Stimulated activated naive CD4-positive, alpha-beta T cell treated with Interleukin-2 at 50 U/mL for 16 hours (primary cell): ENCODE measurements at places on chromosomes 4 and X.

GRCh38 chr4:173573286-173573685 is 43.3 kb upstream of the HAND2 start:
- DNase-seq, result no peak

- no peak for DNase-seq
These were observed 187.8 kb downstream of the MID1IP1 start for GRCh38 chrX:38989076-38989475.

GRCh38 chrX:41084044-41084892 is 977 bp upstream of the USP9X start:
- peak; percentile 96 for DNase-seq

GRCh38 chrX:41779030-41779564 is 55.1 kb downstream of the GPR82 start:
- no peak for DNase-seq

DNA sequence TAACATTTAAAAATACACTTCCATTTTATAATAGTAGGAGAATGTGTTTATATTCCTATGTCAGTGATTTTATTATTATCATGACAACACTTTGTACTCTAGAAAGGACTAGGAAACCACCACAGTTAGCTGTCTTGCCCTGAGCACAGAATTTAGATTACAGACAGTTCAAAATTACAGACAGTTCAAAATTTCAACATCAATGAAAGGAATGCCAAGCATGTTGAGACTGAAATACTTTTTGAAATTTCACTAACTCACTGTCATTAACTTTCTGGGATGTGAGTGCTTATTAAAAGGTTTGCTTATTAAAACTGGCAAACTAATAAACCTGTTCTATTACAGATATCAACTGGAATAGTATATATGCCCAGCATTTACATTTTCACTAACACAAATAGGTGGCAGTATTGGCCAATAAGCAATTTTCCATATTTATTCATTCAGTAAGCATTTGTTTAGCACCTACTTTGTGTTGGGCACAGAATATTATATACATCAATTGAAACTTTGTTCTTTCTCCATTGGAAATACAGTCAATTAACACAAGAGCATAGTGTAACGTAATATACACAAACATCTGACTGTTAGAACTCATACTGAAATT is 179.4 kb downstream of the FBXW7 start:
- DNase-seq, result no peak

DNA sequence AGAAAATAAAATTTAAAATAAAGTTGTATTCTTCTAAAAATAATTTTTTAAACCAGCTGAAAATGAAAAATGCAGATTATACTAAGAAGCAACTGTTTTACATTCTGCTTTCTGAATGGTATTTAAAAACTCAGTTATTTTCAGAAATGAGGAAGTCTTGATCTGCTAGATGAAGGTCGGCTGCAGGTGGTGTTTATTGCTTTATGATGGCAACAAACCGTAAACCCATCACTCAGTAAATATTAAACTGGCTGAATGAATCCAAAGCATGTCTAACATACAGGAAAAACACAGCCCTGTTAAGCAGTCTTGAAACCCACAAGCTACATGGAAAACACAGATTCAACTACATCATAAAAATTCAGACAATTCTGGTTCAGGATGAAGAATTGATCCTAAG is 29.3 kb downstream of the DYNLT3 start:
- no peak for DNase-seq

DNA sequence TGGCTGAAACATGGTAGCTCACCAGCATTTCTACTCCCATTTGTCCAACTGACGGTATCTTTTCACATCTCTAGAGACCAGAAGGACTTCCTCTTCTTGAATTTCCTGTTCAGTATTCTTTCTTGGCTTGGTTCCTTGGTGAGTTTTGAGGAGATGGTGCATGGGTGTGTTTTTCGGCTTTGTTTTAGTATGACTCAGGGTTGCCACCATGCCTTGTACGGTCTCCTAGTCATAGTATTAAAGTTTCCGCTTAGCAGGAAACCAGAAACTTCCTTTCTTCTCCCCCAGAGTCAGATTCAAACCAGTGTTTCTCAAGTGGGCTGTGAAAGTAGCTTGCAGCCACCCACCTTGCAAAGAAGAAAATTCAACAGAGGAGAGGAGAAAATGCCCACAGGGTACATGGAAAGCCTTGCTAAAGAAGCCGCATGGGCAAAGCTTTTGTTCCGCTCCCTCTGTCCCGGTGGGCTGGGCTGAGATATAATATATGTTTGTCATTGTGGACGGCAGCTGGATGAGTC is 5.7 kb downstream of the CD99 start:
- no peak for DNase-seq

DNA sequence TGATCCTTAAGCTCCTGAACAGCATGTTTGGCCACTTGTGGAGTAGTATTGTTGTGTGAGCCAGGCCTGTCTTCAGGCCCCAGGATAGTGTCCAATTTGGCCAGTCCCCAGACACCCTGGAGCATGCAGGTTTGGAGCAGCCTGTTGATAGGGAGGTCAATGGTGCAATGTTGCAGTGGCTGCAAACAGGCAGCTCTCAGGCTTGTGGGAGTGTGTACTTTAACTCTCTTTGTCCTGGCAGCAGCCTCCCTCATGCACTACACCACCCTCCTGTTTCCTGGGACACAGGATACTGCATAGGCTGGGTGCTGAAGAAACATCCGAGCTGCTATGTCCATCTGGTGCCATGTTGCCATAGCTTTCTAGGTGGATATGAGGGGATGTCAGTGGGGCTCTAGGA is 24.0 kb downstream of the TECRL start:
- no peak for DNase-seq

GRCh38 chr4:156837625-156838345 is 133.8 kb downstream of the PDGFC start:
- no peak for DNase-seq

GRCh38 chrX:119954374-119954773 is 10.8 kb upstream of the NKAP start:
- DNase-seq, result no peak

GRCh38 chr4:95061220-95061619 is 303.5 kb downstream of the BMPR1B start:
- DNase-seq, result no peak

DNA sequence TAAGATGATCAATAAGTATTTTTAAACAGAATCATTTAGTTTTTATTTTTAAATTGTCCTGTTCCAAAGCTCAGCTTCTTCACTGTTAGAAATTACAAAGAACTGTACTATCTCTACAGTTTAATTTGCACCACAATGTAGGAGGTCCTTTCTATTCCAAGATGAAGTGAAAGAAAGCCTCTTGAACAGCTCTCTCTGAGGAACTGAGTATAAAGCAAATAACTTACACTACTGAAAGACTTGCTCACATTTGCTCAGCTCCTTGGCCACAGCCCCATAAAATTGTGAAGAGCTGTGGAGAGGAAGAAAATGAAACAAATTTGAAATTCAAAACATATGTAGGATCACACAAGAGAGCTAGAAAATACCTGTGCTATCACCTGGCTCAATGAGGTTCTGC is 68.6 kb downstream of the ENPEP start:
- no peak for DNase-seq

- DNase-seq, result no peak
These were observed 11.9 kb downstream of the BLOC1S4 start for GRCh38 chr4:6727943-6728250.

DNA sequence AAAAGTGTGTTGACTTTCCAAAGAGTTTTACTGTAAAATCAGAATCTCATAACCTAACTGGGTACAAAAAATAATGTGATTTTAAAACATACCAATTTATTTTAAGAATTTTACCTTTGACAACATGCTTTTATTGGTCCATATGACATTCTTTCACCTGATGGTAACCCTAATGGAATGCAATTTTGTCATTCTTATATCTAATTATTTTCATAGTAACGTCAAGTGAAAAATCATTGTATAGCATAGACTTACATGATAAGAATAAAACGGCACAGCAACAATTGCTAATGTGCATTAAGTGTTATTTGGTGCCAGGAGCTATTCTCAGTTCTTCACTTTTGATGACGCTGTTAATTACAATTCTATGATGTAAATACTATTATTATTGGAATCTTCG is 13.6 kb downstream of the UNC5C start:
- no peak for DNase-seq

- DNase-seq, result no peak
These were observed 178.7 kb downstream of the CHIC2 start for GRCh38 chr4:53885668-53886067.

DNA sequence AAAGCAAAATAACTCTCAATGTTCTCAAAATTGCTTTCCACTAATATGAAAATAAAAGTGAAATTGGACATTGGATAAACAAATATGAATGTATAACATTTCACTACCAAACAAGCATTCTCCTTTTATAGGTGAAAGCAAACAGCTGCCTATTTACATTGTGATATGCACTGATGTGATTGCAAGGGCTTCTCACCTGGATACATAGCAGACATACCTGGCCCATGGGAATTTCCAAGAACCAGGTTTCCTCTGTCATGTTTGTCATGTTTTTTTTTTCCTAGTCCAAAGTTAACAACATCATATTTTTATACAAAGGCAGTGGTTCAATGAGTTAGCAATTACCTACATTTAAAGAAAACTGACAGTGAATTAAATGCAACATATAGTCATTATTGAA is 228.5 kb downstream of the ANKRD50 start:
- no peak for DNase-seq

DNA sequence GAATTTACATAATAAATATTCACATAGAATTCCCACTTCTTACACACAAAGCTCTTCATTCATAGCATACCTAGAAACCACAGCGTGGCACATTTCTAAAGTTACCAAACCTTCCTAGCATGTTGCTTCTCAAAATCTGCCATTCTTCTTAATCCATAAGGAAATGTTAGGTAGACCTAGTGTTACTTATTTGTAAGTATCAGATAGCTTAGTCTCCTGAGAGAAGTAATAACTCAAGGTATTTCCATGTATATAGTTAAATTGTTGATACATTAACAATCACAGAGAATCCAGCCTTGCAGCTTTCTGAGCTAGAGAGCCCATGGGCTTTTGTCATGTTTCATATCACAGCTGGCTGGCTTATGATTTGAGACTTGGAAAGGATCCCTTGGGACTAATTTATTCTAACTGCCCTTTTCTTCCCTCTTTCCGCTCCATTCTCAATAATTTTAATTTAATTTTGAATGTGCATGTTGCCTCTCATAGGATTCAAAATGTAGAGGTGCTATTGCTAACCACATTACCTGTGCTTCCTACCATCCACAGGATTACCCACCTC is 17.6 kb downstream of the SH3RF1 start:
- DNase-seq, result no peak

GRCh38 chr4:24837336-24837735 is 42.0 kb downstream of the SOD3 start:
- no peak for DNase-seq

DNA sequence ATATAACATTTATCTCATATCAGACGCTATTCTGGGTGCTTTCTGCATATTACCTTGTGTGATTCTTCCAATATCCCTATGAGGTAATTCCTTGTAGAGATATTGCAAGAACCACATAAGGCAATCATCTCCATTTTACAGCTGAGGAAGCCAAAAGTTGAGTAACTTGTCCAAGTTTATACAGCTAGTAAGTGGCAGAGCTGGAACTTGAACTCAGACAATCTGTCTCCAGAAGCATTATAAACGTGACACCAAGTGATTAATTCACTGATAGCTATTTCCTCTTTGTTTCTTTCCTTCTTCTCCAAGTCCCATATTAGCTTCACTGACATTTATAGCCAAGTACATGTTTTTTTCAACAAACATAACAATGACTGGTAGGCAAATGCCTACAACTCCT is 7.3 kb downstream of the EMCN start:
- no peak for DNase-seq

DNA sequence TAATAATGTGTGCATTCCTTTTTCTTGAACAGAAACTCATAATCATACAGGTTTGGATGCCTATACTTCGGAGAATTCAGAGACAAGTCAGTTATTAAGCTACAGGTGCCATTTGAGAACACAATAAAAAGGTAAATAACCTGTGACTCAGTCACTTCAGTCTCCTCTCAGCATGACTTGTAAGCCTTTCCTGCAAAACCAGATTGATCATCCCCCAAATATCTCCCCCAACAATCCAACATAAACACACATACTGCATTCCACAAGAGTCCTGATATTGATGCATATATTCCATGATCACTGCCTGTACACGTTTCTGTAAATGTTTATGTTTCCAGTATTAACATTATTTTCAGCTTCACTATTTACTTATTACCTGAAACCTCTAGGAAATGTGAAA is 110.8 kb downstream of the PWWP3B start:
- no peak for DNase-seq

- no peak for DNase-seq
These were observed 246.2 kb upstream of the PITX2 start for GRCh38 chr4:110869114-110869513.

GRCh38 chr4:99403380-99404184 is 31.6 kb downstream of the ADH7 start:
- no peak for DNase-seq

DNA sequence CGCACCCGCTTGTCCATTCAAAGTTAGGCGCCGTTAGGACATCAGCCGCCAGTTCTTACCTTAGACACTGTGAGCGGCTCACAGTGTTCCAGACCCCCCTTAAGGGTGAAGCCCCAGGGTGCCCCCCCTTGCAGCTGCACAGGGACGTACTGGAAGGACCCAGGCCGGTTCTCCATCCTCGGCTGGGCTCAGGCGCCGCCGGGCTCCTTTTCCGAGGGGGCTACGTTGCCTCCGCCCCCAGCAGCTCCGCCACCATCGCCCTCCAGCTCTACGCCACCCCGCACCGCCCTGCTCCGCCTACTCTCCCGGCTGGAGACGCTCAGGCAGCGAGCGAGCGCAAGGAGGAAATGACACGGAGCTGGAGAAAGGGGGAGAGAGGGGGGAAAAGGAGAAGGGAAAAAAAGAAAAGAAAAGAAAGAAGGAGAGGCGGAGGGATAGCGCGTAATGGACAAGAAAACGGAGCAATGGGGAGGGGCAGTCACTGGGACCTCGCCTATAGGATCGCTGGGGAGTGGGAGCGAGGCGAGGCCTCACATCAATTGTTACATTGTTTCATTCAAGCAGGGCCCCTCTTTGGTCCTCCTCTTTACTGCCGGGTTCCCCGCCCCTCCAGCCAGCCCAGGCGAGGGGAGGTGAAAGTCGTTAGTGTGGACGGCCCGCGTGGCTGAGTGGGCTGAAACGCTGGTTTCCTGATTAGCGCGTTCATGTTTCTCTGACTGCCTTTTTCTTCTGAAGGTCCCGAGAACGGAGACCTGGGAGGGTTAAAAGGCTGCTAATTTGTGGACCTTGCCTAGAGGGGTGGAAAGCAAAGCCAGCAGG is at the start of gene SHROOM4:
SHROOM4 (minus strand) TSS at position 352 of the 819 bp plus-strand sequence; CDS start at position 176, 176 bp downstream.
- DNase-seq, result no peak

GRCh38 chrX:113289503-113289902 is 448.9 kb upstream of the AMOT start:
- no peak for DNase-seq

GRCh38 chr4:110489901-110490508 is 14.1 kb downstream of the ENPEP start:
- no peak for DNase-seq

DNA sequence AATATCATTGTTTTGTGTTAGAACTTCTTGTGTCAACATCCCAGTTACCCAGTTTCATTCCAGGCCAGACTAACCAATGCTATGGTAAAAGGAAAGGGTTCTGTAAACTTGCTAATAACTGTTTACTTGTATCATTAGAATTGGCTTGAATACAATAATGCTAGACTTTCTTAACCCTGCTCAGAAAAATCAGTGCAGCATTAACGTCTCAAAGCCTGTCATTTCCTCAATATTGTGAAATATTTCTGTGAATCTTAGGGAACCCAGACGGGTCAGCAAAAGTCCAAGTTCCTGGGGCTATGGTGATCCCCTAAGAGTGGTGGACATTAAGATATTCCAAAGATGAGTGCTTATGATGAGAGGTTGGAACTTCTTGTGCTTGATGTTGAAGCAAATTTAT is 541.2 kb upstream of the MAGEB18 start:
- no peak for DNase-seq

GRCh38 chr4:16573206-16573605 is 325.2 kb downstream of the LDB2 start:
- no peak for DNase-seq
